ENCODE measurements at places on chromosomes 16 and 17.

DNA sequence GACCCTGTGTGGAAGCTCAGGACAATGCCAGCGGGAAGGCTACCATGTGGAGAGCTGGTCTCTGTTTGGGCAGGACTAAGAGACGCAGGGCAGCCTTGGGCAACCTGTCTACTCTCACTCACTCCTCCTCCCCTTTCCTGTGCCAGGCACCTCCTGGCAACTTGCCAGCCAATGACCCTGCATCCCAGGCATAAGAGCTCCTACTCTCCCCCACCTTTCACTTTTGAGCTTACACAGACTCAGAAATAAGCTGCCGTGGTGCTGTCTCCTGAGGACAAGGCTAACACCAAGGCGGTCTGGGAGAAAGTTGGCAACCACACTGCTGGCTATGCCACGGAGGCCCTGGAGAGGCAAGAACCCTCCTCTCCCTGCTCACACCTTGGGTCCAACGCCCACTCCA, 2.6 kb downstream of the HBM start:
- no peak for DNase-seq

DNA sequence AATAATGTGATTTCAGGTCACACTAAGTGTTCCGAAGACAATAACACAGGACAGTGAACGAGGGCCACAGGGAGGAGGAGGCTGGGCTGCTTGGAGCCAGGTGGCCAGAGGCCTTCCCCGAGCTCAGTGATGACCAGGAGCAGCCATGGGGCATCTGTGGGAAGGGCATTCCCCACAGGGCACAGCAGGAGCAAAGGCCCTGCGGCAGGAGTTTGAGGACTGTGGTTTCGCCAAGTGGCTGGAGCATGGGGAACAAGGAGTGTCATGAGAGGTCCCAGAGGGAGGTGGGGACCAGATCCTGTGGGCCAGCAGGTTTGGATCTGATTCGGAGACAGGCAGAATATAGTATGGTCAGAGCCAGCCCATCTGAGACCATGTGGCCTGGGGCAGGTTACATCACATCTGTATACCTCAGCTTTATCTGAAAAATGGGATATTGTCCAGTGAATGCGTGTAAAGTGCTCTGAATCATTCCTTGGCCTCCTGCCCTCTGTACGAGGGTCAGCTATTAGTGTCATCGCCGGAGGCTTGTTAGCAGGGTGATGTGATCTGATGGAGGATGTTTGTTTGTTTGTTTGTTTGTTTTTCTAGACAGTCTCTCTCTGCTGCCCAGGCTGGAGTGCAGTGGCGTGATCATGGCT, 176.8 kb downstream of the KATNIP start:
- no peak for DNase-seq

DNA sequence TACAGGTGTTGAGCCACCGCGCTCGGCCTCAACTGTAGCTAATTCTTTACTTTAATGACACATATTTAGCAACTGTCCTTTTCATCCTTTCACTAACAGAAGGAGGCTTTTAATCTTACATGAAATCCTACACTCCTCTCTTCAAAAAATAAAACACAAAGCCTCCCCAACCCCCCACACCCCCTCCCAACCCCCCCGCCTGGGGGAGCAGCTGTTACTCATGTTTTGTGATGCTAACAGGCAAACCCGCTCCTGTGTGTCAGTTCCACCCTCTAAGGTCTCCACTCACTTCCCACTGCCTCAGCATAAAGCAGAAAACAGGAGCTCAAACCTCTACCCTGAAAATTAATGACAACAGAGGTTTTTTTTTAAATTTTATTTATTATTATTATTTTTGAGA, 55.4 kb upstream of the SLC25A19 start:
- DNase-seq: no peak

- no peak for DNase-seq
Measured at GRCh38 chr16:65181071-65181561, 59.3 kb upstream of the CDH11 start.

GRCh38 chr16:21704733-21705132, 41.0 kb downstream of the OTOA start:
- no peak for DNase-seq

DNA sequence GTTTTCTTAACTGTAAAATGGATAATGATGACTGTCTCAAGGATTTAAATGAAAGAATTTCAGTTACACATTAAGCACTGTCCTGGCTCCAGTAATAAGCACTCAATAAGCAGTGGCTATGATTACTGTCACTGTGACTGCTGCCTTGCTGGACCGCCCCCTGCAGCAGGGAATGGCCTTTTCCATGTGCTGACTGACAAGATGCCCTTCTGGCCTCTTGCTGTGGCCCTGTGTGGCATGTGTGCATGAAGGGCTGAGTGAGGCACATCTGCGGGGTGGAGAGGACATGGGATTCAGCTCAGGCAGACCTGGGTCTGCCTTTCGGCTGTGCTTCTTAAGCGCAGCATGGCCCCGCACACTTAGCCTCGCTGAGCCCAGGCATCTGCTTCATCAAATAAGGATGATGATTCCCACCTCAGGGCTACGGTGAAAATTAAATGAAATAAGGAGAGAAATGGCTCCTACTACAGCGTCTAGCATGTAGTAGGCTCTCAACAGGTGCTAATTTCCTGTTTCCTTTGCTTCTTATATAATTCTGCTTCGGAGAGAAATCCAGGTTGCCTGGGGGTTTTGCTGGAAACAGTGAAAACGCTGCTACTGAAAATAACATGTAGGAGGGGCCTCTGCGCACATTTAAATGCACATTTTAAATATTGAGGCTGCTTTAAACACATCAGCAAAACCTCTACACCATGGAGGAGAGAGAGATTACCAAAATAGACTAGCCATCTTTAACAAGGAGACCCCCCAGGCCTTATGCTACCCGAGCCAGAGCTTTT, 183.9 kb downstream of the PARN start:
- no peak for DNase-seq

DNA sequence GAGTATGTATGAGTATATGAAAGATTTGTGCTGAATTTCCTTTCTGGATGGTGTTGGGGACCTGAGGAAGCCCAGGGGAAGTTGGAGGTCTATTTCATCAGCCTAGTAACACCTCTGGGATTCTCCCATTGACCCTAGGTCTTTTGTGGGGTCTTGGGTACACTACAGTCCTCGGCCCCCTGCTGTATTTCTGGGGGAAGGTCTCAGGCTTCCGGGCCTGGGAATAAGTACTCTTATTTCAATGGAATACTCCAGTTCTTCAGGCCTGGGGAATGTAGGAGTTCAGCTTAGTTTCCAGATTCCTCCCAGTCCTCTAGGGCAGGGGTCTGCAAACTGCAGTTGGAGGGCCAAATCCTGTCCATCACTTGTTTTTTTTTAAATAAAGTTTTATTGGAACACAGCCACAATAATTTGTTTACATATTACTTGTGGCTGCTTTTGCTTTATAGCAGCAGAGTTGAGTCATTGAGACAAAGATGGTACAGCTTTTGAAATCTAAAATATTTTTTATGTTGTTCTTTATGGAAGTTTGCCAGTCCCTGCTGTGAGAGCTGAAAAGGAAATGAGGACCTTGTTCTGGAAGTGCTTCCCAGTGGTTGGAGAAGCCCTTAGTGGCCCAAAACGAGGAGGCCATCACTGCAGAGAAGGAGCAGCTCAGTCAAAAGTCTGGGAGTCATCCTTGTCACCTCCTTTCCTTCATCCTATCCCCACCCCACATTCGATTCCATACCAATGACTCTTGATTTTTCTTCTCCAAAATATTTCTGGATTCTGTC, 142.5 kb upstream of the HS3ST2 start:
- no peak for DNase-seq

DNA sequence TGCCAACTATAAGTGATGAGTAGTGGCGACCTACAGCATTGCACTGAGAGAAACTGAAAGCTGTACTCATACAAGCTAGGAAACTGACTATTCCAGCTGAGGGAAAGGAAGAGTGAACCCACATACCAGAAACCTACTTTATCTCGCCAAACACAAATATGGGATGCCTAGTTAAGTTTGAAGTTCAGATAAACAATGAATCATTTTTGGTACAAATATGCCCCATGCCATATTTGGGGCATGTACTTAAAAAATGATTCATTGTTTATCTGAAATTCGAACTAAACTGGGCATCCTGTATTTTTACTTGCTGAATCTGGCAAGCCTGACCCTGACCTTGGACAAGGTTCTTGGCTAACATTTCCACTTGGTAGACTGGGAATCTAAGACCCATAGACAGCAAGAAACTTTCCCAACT, 527.8 kb upstream of the PSMD7 start:
- no peak for DNase-seq

- DNase-seq: no peak
Measured at GRCh38 chr17:43611230-43611969, 50.3 kb downstream of the MEOX1 start.

- no peak for DNase-seq
Measured at GRCh38 chr17:44170499-44171201, at the start of gene ASB16. ASB16 (plus strand) TSS chr17:44170704; CDS start chr17:44170790, 86 bp downstream.
